ENCODE measurements at places on chromosomes 16 and 17.

DNA sequence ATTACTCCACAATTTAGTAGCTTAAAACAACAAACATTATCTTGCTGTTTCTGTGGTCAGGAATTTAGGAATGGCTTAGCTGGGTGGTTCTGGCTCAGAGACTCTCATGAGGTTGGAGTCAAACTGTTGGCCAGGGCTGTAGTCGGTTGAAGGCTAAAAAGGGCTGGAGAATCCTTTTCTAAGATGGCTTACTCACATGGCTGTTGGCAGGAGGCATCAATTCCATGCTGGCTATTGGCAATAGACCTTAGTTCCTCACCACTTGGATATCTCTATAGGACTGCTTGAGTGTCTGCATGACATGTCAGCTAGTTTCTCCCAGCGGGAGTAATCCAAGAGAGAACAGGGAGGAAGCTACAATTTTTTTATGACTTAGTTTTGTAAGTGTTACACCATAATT, 6.6 kb upstream of the EFCAB13 start:
- no peak for DNase-seq

GRCh38 chr16:12256921-12257320, 280.4 kb downstream of the SNX29 start:
- no peak for DNase-seq

DNA sequence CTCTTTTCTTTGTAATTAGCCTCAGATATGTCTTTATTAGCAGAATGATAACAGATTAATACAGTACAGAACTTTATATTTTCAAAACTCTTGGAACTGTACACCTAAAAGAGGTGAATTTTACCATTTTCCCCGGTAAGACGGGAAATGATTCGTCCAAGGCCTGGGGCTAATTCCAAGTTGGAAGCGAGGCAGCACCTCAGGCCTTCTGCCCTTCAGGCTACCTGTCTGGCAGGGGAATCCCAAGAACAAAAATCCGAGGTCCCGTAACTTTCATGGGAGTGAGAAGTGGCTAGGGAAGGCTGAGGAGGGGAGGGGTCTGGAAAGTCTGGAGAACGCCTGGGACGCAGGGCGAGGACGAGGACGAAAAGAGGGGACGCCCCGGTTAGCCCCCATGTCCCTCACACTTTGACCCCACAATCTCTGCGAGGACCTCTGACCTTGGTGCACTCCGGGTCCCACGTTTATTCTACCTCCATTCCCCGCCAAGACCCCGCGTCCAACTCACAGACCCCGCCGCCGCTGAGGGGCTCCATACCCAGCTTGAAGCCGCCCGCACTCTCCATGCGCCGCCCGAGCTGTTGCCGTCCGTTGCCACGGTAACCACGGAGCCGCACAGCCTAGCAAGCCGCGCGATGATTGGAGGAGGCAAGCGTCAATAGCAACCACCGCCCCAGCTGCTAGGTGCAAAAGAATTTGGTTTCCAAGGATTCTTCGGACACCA, at the start of gene HYDIN:
Gene HYDIN, minus strand, starts transcription at position 601 of the 724 bp plus-strand sequence. CDS start 43,827 bp downstream, outside the sequence.
- peak; percentile 18 for DNase-seq

DNA sequence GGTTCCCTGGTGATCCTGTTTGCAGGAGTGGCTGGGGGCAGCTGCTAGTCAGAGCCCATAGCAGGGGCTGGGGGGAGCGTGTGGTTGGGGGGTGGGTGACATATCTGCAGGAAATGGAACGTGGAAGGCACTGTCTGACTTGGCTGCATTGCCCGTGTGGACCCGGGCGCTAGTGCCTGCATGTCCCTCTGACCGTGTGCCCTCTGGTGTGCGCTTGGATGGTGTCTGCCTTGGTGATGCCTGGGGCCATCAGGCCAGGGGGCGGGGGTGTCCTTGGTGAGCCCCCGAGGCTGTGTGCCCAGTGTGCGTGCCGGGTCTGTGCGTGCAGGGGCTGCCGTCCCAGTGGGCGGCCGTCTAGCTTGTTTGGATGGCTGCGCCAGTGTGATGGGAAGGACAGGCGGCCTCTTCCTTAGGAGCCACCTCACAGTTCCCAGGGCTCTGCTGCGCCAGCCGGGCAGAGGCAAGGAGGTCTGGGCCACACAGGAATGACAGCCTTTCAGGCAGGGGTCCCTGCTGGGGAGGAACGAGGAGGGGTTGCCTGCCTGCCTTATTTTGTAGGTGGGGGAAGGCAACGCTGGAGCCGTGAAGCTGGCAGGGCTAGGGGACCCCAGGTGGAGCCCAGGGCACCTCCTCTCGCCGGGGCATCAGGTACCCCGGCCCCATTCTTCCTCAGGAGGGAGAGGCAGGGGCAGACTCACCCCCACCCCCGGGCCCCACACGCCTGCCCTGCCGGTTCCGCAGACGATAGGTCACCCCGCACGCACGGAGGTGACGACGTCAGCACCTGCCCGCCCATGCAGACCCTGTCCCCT, 693 bp downstream of the NDRG4 start:
- peak; percentile 35 for DNase-seq

DNA sequence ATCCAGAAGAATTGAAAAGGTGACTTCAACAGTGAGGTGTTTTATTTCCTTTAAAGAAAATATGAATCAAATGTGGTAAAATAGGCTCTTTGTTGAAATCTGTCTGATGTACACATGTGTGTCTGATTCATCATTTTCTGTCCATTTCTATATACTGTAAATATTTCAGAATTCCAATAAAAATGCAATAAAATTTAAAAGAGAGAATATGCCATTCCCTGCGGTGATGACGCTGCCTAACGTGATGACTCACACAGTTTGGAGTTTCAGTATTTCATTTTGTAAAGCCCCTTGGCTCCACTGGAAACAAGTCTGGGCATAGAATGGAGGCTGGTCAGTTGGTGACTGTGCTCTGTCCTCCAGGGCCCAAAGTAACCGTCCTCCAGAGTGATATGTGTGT, 482.5 kb upstream of the CDH5 start:
- no peak for DNase-seq

- DNase-seq = no peak
Observed at GRCh38 chr16:62711797-62712196, 675.6 kb upstream of the CDH8 start.
